ENCODE measurements at places on chromosomes 3 and 15. TPM values are rescaled to one million over a fixed set of nuclear protein-coding genes. Genes with fewer than 3 reads are reported as not detected.

The TMEM44 gene
- total RNA-seq = 44.7 TPM

DNA sequence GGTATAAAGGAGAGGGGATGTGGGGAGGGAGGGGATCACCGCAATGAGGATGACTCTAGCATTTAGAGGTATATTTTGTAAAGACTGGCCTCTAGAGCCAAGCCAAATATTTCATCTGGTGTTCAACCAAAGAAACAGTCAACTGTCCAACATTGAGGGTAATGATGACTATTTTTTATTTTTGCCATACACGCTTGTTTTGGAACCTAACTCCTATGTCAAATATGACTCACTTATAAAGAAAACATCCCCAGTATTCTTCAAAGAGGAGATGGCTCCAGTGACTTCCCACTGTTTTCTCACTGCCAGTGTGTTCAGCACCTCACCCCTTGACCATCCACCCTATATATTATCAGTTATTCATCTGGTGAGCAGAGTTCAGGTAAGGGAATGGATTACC lies 77.3 kb downstream of the WNT5A start:
- DNase-seq = no peak

DNA sequence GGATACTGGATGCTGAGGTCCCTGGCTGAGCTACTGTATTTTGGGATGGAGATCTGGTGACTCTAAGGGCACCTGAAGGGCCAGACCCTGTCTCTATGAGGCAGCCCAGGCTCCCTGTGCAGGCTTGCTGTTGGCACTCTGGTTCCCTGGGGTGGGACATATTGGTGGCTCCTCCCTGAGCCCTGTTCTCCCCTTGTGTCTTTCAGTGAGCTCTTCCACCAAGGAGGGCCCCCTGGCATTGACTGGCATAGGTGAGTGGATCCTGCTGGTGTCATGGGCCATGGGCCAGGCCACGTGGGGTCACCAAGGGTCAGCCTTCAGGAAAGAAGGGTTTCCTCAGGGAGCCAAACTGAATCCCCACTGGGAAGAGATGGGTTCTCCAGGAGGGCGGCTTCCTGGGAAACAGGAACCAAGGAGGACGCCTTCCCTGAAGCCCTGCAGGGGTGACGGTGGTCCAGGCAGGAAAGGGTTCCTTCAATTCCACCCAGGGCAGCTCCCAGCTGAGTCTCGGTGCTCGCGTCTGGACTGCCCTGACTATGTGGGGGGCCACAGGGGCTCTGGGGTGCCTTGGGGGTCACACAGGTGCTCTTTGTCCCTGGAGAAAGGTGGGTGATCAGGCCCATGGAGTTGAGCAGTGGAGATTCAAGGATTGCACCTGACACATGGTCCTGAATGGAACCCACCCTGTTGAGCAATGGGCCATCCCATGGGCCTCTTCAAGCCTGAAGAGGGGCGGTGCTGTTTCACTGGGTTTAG lies 220.4 kb downstream of the SNRPN start:
- peak; percentile 7 for DNase-seq

DNA sequence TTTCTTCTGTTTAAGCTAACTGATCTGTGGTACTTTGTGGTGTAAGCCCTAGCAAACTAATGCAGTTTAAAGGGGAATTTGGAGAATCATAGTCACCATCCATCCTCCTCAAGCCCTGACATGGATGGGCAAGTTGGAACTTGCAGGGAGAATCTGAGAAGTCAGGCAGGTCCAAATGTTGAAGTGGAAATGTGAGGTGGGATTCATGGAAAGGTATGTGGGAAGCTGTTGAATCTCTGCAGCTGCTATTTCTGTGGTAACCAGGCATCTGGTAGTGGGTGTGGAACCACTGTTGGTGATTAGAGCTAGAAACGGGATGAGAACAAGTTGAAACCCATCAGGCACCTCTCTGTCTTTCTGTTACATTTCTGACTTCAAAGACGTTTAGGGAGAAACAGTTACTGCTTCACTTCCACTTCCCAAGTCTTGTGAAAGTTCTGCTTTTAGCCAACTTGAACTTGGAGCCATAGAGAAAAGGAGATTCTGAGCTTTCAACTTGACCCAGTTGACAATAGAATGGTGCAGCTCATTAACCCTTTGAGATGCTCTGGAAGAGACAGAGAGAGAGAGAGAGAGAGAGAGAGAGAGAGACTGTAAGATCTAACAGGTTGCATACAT lies 38.1 kb upstream of the NMNAT3 start:
- DNase-seq = no peak

The SEMA3F gene
- 23.6 TPM for total RNA-seq
